ENCODE measurements at places on chromosomes 1 and 21.

DNA sequence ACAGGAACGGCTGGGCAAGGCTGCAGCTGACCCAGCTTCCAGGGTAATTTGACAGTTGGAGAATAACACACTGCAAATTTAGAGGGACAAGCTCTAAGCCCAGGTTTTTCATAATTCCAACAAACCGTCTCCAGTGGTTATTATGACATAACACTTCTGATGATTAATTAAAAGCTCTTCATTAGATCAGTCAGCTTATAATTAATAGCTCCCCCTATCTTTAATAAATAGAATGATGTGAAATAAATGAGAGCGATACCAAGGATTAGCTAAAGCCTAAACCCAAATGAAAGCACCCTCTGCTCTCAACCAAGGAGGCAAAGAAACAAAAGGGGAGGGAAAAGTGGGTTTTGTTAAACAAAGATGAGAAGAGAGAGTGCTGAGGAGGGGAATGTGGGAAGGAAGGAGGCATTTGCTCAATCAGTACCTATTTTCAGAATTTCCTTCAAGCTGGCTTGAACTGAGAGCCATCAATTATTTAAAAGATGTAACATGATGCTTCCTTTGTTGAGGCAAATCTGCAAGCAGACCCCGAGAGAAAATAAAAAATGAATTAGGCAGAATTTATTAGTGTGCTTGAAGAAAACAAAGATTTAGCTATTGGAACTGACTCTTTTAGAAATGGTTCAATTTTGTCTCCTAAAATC is 221.8 kb upstream of the ESRRG start:
- no peak for DNase-seq

DNA sequence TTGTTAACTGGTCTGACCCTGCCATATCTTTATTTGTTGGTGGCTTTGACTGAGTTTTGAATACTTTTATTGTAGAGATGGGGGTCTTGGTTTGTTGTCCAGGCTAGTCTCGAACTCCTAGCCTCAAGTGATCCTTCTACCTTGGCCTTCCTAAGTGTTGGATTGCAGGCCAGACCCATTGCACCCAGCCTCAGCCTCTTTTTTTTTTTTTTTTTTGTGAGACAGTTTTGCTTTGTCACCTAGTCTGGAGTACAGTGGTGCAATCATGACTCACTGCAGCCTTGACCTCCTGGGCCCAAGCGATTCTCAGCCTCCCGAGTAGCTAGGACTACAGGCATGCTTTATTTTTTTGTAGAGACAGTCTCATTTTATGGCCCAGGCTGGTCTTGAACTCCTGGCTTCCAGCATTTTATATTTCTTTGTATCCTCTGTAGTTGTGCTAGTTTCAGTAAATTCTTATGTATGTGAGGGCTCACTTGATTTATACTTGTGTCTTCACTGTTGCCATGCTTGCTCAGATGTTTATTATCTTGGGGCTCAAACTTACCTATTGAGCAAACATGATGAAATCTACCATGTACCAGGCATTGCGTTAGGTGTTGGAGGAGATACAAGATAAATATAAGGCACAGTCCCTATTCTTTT is 24.1 kb downstream of the THRAP3 start:
- DNase-seq: peak; percentile 75

DNA sequence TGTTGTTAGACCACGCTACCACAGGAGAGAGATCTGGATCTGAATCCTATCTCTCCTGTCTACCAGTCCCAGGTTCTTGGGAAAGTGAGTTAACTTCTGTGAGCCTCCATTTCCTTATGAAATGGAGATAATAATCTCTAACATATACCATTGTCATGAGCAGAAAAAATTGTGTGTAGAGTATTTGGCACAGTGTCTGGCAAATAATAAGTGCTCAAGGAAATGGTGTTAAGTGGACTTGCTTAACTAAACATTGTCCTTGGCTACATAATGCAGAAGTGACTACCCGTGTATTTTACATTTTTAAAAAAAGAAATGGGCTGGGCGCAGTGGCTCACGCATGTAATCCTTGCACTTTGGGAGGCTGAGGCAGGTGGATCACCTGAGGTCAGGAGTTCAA is 217.4 kb downstream of the KCNH1 start:
- no peak for DNase-seq

DNA sequence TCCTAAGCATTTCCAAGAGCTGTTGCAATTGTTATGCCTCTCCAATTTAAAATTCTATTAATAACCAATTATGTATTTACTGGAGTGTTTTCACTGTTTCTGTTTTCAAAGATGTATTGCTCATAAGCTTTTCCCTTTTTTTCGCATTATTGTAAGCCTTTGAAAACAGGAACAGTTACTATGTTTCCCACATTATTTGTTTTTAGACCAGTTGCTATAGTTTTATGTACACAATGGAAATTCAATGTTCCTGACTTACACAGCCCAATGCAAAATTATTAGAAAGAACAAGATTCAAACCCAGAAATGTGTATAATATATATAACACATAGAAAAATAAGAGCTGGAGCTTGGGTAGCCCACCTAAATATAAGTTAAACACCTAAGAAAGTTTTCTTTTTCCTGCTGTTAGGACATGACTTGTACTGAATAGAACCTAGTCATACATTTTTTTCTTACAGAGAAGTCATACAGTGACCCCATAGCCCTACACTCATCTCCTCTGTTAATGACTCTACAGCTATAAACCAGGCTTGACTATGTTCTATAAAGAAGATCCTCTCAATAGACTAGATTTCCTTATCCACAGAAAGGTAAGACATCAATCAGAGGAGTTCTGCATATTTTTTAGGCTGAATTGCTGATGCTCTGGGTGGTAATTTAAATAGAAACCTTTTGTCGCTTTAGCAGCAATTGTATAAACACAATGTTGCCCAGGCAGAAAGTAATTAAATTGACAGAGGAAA is 299.6 kb downstream of the USH2A start:
- no peak for DNase-seq

GRCh38 chr1:48561444-48561843 is 89.4 kb upstream of the SPATA6 start:
- no peak for DNase-seq

GRCh38 chr1:16152481-16153087 is 3.3 kb downstream of the EPHA2 start:
- no peak for DNase-seq

GRCh38 chr1:89022167-89022959 is at the start of gene GBP3:
Gene GBP3, minus strand, starts transcription at chr1:89022866. Its CDS starts 2,145 bp downstream, at chr1:89020721.
- peak; percentile 18 for DNase-seq

- no peak for DNase-seq
Observed at GRCh38 chr1:19644395-19644680, 227 bp downstream of the NBL1 start.

GRCh38 chr1:160154790-160155189 is 3.4 kb downstream of the ATP1A4 start:
- DNase-seq: no peak

DNA sequence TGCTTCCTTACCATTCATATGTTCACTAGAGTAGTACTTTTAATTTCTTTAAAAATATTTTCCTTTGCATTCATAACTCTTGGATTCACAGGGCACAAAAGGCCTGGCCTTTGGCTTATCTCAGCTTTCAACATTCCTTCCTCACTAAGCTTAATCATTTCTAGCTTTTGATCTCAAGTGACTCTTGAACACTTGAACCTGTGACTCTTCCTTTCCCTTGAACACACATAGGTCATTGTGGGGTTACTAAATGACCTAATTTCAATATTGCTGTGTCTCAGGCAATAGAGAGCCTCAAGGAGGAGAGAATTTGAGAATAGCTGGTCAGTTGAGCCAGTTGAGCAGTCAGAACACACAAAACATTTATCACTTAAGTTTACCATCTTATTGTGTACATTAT is 49.9 kb downstream of the COL11A1 start:
- no peak for DNase-seq

DNA sequence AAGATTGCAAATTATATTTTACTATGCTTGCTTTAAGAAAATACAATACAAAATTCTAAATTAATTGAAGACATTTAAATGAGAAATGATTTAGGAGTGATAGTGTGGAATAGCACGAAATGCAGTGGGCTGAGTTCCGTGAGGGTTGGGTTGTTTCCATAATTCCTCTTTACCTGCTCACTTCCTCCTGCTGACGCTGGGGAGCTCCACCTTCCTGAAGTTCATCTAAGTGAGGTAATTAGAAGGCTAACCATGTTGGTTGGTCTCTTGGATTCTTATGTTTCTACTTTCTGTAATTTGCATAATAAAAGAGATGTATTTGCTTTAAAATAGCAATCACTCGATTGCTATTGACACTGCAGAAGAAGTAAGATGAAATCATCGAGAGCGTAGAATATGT is 4.7 kb downstream of the OR14I1 start:
- DNase-seq: no peak

DNA sequence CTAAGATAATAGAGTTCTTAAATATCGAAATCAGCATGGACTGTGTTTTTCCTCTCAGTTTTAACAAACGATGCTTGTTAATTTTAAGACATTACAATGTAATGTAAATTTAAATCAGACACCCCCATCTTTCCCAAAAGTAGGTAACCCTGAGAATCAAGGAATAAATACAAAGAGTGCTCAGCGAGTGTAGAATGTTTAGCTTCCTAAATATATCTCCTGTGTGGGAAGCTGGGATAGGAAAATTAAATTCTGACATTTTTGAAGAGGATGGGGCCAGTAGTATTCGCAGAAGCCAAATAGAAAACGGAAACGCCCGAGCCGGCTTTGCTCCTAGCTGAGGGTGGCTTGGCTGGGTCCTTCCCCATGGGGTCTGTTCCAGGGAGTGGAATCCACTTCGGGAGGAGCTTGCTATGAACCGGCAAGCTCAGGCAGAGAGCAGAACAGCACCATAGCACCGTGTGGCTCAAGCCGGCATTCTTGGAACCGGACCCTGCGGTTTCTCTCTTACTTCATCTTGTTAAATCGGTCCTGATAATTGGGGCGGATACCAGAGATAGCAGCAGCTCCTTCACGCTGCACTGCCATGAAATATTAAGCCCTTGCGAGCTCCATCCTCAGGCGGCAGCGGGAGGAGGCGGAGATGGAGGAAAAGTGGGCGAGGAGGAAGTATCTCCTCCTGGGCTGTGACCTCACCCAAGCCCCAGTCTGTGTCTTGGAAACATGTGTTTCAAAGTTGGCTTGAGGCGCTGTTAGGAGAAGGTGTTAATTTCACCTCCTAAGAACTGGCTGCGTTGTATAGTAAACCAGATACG is 24.9 kb downstream of the MAP3K7CL start:
- no peak for DNase-seq

DNA sequence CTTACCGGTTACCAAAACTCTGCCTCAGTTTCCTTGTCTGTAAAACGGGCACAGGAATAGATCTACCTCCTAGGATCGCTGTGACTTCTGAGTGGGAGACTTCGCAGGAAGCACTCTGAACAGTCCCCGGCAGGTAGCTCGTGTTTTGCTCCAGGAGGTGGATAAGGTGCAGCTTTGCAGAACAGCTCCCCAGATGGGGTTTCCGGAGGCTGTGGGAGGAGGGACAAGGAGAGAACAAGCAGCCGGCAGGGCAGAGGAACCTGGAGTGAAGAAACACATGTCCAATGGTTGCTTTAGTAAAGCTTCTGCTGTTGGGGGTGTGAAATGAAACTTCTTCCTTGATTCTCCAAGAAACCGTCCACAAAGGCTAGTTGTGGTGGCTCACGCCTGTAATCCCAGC is 95.5 kb upstream of the TARDBP start:
- no peak for DNase-seq

- DNase-seq: no peak
Observed at GRCh38 chr1:56808410-56808809, 10.8 kb downstream of the FYB2 start.

- DNase-seq: no peak
Observed at GRCh38 chr1:37147906-37148305, 113.6 kb upstream of the GRIK3 start.

DNA sequence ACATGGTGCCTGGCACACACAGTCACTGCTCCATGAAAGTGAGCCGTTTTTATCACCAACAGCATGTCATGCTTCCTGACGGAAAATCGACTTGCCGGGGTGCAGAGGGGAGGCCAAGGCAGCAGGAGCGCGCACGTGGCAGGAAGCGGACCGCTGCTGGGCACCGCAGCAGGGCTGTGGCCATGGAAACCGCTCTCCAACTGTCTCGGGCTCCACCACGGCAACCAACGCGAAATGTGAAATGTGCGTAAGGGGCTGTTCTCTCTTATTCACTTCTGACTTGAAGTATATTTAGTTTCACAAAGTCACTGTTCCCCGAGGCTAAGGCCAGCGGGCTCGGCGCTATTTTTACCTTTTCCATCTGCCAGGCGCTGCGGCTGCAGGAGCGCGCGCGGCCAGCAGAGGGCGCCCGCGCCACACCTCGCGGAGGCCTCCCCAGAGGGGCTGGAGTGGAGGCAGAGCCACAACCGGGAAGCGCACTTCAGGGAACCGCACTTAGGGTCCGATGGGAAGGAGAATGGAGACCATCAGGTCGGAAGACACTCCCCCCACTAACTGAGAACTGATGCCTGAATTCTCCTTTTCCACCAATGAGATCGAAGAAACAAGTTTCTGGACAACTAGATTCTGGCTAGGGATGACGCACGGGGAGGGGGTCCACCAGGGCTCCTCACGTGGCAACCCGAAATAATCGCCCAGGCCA is 19.7 kb downstream of the RCC2 start:
- no peak for DNase-seq

DNA sequence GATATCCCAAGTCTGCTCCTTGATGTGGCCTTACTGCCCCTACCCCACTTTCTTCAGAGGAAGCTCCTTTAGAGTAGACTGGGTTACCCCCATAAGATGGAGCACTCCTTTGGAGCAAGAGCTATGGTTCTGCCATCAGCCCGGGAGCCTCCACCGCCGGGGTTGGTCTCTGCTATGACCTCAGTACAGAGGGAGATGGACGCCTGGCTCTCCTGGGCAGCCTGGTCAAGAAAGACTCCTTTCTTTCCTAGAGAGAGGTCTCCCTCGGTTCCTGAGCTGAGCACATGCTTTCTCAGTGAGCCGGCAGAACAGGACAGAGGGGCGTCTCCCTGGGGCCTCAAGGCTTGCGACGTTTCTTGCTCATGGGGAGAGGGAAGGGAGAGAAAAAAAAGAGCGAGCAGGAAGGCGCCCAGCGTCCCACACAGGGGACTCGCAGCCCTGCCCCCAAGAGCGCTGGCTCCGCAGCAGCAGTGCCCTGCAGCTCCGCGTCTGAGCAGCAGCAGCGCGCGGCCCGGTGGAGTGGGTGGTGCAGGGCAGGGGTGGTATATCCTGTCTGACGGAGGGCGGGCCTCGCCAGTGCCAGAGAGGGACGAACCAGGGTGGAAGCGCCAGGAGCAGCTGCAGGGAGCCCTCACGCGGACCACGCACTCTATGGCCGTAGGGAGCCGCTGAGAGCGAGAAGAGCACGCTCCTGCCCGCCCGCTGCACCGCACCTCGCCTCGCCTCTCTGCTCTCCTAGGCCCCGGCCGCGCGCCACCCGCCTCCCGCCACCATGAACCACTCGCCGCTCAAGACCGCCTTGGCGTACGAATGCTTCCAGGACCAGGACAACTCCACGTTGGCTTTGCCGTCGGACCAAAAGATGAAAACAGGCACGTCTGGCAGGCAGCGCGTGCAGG is at the start of gene PKP1:
Gene PKP1 (plus strand): TSS at position 576 of the 899 bp plus-strand sequence. CDS start 197 bp downstream, at position 773.
- DNase-seq: no peak

- no peak for DNase-seq
Observed at GRCh38 chr21:43850728-43851295, 14.2 kb upstream of the AGPAT3 start.

DNA sequence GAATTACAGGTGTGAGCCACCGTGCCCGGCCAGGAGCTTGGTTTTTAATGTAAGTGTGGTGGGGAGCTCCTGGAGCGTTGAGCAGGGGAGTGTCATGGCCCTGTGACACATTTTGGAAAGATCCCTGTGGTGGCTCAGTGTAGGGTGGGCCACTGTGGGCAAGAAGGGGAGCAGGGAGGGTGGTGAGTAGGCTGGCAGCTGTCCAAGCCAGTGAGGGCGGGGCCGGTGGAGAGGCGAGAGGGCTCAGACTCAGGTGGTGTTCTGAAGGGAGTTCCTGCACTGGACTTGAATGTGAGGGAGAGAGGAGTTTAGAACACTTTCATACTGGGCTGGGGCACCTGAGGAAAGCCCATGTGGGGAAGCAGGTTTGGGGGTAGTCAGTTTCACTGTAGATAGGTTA is 3.1 kb upstream of the EVA1B start:
- DNase-seq: no peak

Measured in HCT116 (cell line).